ENCODE measurements at places on chromosomes 3 and 15.

- DNase-seq = no peak
Observed at GRCh38 chr15:91127236-91127955, 27.3 kb downstream of the SV2B start.

GRCh38 chr3:102098130-102098885 lies 249.0 kb downstream of the NFKBIZ start:
- no peak for DNase-seq

- no peak for DNase-seq
Observed at GRCh38 chr15:41492597-41493204, 973 bp upstream of the ITPKA start.

- no peak for DNase-seq
Observed at GRCh38 chr3:135352213-135352612, 557.2 kb downstream of the EPHB1 start.

DNA sequence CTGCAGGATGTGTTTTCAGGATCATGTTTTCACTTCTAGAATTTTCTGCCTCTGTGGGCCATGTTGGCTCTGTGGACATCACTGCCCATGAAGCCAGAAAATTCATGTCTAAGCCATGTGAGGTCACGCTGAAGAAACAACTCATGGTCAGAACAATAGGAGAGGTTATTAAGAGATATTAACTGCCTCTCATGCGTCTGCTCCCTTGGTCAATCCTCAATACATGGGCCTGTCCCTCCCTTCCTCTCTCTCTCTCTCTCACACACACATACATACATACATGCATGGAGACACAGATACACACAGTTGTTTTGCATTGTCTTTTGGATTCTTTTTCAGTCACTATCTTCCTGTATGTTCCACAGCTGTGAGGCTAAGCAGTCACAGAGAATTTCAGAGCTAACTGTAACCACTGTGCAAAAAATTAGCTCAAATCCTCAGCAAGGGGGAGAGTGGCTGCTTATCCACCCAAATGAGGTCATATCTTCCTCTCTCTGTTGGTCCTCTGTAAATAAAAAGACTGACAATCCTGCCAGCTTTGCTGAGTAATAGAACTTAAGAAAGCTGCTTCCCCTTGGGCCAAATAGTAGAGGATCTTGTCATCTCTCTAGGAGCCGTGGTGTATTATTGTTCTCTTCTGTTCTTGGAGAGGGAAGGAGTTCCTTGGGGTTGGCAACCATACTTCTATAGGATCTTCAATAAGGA lies 45.6 kb downstream of the LRTM1 start:
- no peak for DNase-seq

Data from NCI-H1417 (cell line).